Lower leg skin (tissue), 4 donors: ENCODE measurements at places on chromosomes 3 and 15. TPM values are rescaled to one million over a fixed set of nuclear protein-coding genes. Genes with fewer than 3 reads are reported as not detected.

The DHFR2 gene
- 2.0 TPM for total RNA-seq

The SLC12A1 gene
- not detected for total RNA-seq

The NRG4 gene
- total RNA-seq = 4.6 TPM

The ERC2 gene
- 0.42 TPM for total RNA-seq

The PRKCD gene
- total RNA-seq = 32.7 TPM

The HACL1 gene
- total RNA-seq = 18.2 TPM

The CHRFAM7A gene
- 5.0 TPM for total RNA-seq
